Activated CD8-positive, alpha-beta memory T cell treated with anti-CD3 and anti-CD28 coated beads for 4 hours (primary cell): ENCODE measurements at places on chromosomes 5 and 9.

DNA sequence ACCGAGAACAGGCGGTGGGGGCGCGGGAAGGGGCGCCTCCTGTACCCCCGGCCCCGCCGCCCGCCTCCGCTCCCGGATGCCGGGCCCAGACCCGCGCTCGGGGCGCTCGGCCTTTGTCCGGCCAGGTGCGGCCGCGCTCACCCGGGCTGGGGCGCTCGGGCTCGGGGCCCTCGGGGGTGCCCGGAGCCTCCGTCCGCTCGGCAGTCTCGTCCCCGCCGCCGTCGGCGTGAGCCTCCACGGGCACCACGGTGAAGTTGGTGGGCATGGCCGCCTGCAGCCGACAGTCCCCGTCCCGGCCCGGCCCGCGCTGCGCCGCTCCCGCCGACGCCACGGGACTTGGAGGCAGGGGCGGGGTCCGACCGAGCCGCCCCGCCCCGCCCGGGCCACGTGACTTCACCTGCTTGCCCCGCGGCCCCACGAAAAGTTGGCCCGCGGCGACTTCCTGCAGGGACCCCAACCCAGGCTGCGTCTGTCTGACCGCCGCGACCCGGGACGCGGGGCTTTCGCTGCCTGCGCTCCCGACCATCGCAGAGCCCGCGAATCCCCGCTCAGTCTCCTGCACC, at the start of gene SLC12A7:
Gene SLC12A7, minus strand, starts transcription at position 337 of the 563 bp plus-strand sequence. Its CDS starts 72 bp downstream, at position 265.
- DNase-seq, result no peak

DNA sequence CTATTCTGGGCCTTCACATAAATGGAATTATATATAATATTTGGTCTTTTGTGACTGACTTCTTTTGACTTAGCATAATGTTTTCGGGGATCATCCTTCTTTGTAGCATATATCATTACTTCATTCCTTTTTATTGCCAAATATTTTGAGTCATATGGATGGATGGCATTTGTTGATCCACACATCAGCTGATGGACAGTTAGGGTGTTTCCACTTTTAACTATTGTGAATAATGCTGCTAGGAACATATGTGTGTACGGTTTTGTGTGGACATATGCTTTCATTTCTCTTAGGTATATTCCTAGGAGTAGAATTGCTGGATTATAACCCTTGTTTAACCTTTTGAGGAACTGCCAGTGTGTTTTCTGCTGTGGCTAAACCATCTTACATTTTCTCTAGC, 249.6 kb downstream of the FANCC start:
- no peak for DNase-seq

DNA sequence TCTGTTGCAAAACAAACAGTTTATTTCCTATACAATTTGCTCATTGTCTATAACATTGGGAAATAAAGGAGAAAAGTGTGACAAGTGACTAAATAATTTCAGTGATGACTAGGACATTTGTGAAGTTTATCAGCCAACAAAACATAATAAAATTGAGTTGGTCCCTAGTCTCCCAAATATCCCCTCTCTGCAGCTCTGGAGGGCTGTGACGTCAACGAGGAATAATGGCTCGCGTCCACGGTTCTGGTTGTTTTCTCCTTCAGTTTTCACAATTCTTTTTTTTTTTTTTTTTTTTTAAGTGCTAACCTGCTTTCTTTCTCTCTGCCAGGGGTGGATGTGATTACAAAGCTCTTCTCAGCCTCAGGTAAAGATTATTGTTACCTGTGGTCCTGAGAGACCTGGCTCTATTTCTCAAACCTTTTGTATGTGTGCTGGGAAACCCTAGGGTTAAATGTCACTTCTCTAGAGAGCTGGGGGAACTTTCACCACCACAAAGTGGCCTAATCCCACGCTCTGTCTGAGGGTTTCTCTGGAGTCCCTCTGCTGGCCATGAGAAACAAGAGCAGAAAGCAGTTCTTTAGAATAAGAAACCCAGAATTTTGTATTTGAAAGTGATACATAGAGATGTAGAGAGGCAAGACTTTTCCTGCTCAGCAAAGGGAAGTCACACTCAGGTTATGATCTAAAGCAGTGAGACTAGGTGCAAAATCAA, 36.2 kb upstream of the ANKRD55 start:
- DNase-seq, result no peak

GRCh38 chr9:117963493-117964090, 259.4 kb downstream of the TLR4 start:
- DNase-seq, result no peak

- DNase-seq, result no peak
These were observed 94.7 kb downstream of the FGF10 start for GRCh38 chr5:44294516-44294915.

DNA sequence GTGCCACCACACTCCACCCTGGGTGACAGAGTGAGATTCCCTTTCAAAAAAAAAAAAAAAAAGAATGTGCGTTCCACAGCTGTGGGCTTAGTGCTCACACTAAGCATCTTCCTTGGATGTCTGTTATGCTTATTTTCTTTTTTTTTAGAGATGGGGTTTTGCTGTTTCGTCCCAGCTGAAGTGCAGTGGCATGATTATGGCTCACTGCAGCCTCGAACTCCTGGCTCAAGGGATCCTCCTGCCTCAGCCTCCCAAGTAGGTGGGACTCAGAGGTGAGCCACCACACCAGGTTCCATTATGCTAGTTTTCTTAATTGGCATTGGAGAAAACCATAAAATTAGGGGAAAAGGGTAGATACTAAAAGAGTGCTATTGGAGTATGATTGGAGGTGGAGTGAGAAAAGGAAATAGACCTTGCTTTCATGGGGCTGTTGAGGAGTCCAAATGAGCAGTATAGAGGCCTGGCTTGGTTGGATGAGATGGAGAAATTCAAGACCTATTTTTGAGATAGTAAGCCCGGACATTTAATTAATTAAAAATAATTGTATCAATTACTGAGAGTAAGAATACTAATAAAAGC, 978 bp upstream of the BRD3OS start:
- no peak for DNase-seq

DNA sequence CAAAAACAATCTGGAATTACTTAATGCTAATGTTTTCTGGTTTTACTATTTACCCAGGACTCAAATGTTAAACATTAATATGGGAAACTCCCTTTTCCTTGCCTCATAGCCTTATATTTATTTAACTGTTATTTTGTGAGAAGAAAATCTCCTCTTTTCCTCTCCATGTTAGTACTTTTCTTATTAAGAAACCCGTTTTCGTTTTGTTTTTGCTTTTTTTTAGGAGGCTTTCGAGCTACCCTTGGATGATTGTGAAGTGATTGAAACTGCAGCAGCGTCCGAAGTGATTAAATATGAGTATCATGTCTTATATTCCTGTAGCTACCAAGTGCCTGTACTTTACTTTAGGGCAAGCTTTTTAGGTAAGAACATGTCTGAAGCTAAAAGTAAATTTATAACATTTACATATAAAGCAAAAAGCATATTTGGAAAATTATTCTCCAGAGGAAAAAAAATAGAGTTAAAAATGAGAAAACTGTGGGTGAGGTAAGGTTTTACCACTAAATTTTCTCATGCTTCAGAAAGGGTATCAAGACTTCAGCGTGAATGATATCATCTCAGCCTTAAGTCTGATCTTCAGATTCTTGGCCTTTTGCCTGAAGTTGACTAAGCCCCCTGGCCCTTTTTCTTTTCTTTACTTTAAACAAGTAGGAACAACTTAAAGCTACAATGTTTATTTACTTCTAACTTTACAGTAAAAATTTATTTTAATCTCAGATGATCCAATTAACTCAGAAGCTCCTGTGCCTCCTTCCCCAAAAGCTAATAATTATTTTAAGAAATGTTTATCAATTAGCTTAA, 113.8 kb downstream of the RPS23 start:
- DNase-seq, result no peak

- DNase-seq, result no peak
These were observed 44.9 kb upstream of the LIFR start for GRCh38 chr5:38601133-38601862.

- no peak for DNase-seq
These were observed 151.3 kb downstream of the SPOCK1 start for GRCh38 chr5:137347865-137348264.

- no peak for DNase-seq
These were observed 481 bp downstream of the MRPL36 start for GRCh38 chr5:1799110-1799601.

- no peak for DNase-seq
These were observed 709 bp upstream of the SYNPO start for GRCh38 chr5:150639751-150640150.

DNA sequence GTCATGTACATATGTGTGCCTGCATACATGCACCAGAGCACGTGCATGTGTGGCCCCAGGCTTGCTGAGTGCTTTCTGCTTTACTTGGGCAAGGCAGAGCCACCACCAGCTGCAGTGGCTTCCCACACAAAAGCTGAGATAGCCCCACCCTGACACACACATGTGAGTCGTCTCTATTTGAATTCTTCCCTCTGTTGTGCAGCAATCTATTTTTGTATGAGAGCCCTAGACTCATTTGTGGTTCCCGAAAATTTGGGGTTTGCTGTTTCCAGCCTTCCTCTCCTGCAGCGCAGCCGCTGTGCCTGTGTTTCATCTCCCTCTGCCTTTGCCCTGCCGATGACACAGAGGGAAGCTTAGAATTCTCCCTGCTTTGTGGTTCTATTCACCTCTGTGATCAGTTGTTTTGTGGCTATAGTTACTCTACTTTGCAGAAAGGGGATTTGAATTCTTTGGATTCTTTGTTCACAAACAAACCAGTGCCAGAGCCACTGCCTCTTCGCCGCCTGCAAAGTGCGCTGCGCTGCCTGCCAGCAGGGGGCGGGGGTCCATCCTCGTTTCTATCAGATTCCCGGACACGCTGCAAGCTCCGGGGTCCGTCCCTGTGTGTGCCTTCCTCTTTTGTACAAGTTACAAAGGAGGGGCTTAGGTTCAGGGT, 95.8 kb upstream of the DAP start:
- no peak for DNase-seq

DNA sequence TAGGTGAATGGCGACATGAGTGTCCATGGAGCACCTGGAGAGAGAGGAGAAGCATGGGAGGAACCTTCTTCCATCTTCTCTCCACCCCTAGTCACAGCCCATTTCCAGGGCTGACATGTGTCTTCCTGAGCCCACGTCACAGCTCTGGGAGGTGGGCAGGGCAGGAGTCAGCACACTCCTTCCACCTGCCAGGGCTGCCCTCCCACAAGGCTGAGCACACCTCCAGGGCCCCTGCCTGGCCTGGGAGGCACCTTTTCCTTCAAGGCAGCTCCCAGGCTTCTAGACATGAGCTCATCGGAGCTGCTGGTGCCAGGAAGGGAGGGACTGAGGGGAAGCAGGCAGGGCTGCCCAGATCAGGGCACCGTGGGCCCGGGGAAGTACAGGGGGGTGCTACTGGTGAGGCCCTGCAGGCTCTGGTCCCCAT, 13.6 kb upstream of the SYNPO start:
- no peak for DNase-seq

- no peak for DNase-seq
These were observed 31.0 kb upstream of the ISOC1 start for GRCh38 chr5:129063483-129064113.

- no peak for DNase-seq
These were observed 12.0 kb downstream of the IRX2 start for GRCh38 chr5:2739360-2740050.

DNA sequence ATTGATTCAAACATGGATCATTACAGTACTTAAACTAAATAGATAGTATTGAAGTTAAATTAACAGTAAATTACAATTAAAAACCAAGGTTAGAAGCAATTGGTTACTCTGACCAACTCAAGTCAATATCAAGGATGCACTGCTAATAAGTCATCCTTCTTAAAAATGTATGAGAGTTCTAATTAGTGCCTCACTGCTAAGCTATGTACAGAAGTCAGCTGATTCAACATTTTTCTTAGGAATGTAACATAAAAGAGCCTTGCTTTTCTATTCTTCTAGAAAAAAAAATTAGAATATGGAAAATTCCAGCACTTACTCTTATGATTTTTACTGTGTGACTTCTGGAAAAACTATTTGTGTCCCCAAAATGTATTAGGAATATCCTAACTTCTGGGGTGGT, 75.7 kb upstream of the FBN2 start:
- no peak for DNase-seq

- DNase-seq, result no peak
These were observed 853.5 kb upstream of the DMAC1 start for GRCh38 chr9:8653111-8653510.

DNA sequence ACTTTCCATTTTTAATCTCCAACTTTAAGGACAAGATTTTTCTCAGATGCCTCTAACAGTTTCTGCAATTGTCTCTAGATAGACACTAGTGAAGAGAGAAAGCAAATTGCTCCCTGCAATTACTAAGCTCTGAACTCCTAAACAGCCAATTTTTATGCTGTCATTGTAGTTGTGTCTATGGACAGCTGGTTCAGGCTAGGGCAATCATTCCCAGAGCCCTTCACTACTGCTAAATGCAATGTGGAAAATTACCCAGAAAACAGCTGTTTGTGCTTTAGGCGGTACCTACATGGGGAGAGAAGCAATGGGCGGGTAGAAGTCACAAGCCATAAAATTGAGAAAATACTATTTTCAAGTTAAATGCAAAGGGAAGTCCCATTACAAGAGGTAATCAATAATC, 211.6 kb downstream of the SPOCK1 start:
- no peak for DNase-seq

DNA sequence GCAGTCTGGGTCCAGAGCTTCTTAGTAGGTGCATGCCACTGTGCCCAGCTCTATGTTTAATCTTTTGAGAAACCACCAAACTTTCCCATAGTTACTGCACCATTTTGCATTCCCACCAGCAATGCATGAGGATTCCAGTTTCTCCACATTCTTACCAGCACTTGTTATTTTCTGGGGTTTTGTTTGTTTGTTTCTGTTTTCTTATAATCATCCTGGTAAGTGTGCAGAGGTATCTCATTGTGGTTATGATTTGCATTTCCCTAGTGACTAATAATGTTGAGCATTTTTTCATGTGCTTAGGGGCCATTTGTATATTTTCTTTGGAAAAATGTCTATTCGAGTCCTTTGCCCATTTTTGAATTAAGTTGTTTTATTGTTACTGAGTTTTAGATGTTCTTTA, 11.4 kb downstream of the FOXE1 start:
- no peak for DNase-seq

DNA sequence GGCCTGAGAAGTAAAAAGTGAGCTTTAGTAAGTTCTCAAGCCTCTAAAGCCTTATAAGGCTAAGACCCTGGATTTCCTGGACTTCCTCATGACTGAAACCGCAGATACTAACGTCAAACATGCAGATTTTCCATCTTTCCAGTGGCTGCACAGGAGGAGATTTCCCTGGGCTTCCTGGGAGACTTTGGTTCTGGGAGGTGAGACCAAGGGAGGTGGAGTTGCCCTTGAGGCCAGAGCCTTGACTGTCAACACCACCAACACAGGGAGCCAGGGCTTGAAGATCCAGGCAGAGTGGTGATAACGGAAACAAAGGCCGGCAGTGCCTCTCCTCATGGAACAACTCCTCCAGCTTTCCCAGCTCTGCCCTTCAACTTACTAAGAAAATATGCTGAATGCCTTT, 144.7 kb upstream of the LRRTM2 start:
- DNase-seq, result no peak

- no peak for DNase-seq
These were observed 217.5 kb upstream of the OTULINL start for GRCh38 chr5:14364096-14364495.

GRCh38 chr9:37340961-37341360, 81.5 kb upstream of the GRHPR start:
- DNase-seq, result no peak
